ENCODE measurements at places on chromosomes 13 and 19.
A peak's percentile ranks its signal among the peaks of the same experiment; 100 is the strongest.

GRCh38 chr19:1609680-1610474, 4.6 kb upstream of the UQCR11 start:
- DNase-seq = no peak

- peak; percentile 60 for DNase-seq
Measured at GRCh38 chr19:13195678-13196077, 45.5 kb downstream of the IER2 start.

GRCh38 chr13:63463782-63464610, 2048.3 kb upstream of the PCDH20 start:
- DNase-seq = no peak

DNA sequence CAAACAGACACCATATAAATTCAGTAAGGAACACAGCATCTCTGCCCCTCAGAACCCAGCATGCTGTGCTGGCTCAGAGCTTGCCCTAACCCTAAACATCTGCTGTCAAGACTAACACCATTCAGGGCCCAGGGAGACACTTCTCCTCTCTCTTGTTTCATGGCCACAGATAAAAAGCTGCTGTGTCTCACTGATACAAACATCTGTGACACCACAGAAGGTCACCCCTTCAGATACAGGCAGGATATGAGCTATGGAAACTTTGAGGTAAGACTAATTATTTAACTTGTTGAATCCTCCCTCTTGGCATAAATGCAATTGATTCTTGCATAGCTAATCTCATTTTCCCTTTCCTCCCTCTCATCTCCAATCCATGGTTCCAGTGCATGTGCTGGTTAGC, 61.6 kb upstream of the GPR12 start:
- no peak for DNase-seq

DNA sequence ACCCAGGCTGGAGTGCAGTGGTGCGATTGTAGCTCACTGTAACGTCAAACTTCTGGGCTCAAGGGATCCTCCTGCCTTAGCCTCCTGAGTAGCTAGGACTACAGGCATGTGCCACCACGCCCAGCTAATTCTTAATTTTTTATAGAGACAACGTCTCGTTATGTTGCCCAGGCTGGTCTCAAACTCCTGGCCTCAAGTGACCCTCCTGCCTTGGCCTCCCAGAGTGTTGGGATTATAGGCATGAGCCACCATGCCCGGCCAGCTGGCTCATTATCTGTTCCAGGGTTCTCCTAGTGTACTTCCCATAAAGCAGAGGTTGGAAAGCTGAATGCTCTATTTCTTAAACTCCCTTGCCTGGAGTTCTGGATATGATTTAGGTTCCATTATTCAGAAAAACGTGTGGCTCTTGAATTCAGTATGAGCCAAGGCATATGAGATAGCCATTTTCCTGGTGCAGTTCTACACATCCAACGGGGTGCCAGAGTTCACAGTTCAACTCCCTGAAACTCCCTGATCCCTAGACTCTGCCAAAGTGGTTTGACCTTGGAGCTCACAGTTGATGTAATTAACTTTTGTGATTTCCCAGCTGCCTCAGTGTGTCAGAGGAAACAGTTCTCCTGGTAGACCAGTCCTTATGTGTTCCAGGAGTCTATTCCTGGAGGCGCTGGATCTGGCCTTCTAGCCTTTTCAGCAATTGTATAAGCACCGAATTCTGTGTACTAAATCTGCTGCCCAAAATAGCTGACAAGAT, 21.6 kb downstream of the GPR183 start:
- DNase-seq = no peak

DNA sequence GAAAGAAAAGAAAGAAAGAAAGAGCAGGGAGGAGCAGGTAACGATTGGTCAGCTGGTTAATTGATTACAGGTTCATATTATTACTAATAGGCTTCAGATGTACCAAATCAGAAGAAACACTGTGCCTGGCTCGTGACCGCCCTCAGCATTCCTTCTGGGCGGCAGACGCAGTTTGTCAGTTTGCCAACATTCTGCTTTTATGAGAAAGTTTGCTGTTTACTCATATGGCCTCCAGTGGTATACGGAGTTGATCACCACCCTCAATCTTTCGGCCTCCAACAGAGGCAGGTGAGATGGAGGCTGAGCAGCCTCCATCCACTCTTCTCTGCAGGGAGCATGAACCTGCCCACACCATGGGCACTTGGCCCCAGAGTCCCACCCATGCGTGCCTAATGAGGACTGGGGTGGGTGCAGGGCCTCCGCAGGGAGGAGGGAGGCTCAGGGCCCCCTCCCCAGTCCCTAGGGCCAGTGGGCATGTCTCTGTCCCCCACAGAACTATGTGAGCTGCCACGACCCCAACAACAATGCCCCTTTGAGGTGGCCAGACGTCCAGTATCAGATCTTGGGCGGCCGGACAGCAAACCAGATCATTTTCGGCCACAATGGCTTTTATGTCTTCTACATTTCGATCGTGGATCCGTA, 8.8 kb downstream of the PRR22 start:
- DNase-seq = no peak

- DNase-seq = no peak
Measured at GRCh38 chr13:48539550-48539949, 6.7 kb upstream of the RCBTB2 start.

DNA sequence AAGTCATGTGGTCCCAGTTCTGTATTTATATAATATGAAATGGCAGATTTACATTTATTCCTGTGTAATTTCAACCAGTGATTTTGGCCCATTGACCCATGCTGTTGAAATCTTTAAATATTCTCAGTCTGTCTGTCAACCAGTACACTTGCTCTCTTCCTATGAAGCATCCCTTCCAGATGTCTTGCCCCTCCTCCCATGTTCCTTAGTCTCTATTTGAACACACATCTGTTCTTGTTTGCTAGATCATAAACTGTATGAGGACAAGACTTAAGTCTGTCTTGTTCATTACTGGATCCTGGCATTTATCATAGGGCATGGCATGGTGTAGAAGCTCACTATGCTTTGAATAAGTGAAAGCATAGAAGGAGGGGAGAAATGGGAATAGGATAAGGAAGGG, 34.9 kb downstream of the STARD13 start:
- DNase-seq = no peak

DNA sequence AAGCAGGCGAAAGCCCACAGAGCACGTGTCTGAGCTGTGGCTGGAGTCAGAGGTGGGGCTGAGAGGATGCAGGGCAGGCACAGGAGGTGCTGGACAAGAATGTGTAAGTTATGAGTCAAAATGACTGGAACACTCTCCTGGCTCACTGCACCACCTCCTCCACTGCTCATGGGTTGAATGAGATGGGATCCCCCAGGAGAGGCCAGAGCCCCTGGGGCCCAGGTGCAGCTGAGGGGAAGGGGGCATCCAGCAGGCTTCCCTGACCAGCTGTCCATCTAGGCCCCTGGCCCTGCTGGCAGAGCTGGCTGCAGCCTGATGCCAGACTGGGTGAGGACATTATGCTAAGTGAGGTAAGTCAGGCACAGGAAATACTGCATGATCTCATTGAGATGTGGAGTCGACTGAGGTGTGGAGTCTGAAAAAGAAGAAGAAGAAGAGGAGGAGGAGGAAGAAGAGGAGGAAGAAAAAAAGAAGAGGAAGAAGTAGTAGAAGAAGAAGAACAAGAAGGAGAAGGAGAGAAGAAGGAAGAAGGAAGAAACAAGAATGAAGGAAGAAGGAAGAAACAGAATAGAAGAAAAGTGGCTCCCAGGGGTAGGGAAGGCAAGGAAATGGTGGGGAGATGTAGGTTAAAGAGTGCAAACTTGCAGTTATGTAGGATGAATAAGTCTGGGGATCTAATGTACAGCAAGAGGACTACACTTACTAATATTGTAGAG, 747.4 kb downstream of the UQCRFS1 start:
- DNase-seq = no peak

DNA sequence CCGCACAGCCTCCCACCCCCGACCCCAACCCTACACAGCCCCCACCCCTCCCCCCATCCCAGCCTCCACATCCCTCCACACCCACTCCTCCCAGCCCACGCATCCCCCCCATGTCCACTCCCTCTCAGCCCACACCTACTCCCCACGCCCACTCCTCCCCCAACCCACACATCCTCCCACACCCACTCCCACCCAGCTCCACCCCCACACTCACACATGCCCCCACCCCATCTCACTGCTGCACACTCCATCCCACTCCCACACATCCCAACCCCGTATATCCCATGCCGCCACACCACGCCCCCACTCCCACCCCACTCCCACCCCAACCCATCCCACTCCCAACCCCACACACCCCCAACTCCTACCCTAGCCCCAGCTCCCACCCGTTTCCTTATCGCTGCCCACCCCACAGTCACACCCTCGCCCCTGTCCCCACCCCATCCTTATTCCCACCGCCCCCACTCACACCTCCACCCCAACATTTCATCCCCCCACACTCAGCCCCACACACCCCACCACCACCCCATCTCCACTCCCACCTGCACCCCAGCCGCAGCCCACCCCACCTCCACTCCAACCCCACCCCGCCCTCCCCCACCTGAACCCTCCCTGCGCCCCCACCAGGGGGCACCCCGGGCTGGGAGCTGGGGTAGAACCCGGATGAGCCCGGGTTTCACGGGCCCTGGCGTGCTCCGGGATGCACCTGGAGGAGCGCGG, 809 bp downstream of the TDRD12 start:
- DNase-seq = no peak

DNA sequence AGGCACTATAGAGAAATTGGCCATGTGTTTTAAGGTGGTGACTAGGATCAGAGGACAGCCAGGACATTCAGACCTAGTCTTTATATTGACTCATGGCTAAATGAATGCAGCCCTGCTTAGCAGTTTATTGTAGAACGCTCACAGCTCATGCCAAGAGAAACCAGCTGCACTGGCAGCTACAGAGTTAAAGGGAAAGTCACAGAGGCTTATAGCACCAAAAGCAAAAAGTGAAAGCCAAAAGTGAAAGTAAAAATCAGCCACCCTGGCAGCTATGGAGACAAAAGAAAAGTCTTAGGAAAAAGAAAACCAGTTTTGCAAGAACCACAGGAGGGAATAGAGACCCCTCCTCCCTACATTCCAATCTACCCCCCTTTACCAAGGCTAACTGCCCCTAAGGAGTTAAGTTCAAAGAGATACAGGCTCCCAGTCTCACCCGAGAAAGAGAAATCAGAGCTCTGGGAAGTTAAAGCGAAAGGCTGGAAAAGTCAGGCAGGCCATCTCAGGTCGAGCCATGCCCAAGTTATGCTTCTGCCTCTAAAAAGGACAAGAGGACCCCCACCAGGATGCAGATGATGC, 99.0 kb downstream of the ZNF429 start:
- DNase-seq = no peak

DNA sequence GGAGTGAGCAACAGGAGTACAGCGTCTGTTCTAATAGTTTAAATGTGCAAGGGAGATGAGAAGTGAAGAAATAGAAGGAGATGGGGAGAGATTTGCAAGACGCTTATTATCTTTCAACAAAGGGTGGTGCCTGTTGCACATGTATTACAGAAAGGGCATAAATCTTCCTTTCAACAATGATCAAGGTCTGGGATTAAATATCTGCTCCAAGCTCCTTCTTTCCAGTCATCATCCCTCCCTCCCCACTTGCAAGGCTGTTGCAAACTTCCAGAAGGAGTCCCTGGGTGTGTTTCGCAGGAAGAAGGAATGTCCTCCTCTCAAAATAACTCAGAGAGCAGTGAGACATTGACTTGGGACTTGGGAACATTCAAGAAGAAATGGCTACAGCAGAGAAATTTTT, 63.5 kb upstream of the MYCBP2 start:
- no peak for DNase-seq

- DNase-seq = peak; percentile 29
Measured at GRCh38 chr19:55118401-55118991, 1.1 kb upstream of the PPP1R12C start.

GRCh38 chr13:27362064-27362751, 62.2 kb upstream of the GTF3A start:
- peak; percentile 78 for DNase-seq

DNA sequence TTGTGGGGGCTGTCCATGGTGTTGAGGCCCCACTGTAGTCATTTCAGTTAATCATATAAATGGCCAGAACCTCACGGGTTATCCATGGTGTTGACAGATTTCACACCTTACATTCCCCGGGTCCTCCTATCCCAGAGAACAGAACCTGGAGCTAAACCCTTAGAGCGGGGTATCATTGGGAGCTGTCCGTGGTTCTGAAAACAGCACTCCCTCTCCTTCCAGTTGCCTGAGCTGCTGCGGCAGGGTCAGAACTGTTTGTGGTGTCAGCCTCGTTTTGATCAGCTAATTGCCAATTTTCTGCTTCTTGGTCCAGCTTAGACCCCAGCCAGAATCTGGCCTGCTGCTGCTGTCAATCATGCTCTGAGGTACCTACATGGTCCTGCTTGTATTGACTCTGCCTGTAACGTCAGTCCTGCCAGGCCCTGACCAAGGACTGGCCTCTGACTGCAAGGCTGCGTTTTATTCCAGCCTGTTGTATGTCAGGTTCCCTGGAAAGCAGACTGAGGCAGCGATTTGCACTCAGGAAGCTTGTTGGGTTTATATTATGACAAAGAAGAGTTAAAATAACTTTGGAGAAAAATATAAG, 55.8 kb upstream of the KCTD15 start:
- DNase-seq = peak; percentile 10

GRCh38 chr19:6233827-6234511, 45.8 kb downstream of the MLLT1 start:
- no peak for DNase-seq

GRCh38 chr19:32349724-32350470, 4.5 kb downstream of the ZNF507 start:
- no peak for DNase-seq

- no peak for DNase-seq
Measured at GRCh38 chr19:5205381-5205780, 135.2 kb downstream of the PTPRS start.

DNA sequence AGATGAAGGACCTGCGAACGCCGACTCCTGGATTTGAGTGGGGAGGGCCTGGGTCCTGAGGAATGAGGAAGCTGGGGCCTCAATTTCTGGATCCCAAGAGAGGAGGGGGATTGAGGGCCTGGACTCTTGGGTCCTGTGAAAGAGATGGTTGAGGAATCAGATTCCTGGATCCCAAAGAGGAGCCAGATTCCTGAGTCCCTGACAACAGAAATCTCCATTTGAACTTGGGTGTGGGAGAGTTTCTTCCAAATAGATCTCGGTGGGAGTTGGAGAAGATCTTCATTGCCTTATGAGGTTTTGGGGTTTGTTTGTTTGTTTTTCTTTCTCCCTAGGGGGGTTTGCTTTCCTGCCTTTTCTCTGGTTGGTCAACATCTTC, 624 bp downstream of the PSENEN start:
- no peak for DNase-seq

- DNase-seq = no peak
Measured at GRCh38 chr13:29589967-29590366, 5.5 kb downstream of the SLC7A1 start.
